Breast epithelium (tissue), 4 donors: ENCODE measurements at places on chromosomes 3 and 15.

DNA sequence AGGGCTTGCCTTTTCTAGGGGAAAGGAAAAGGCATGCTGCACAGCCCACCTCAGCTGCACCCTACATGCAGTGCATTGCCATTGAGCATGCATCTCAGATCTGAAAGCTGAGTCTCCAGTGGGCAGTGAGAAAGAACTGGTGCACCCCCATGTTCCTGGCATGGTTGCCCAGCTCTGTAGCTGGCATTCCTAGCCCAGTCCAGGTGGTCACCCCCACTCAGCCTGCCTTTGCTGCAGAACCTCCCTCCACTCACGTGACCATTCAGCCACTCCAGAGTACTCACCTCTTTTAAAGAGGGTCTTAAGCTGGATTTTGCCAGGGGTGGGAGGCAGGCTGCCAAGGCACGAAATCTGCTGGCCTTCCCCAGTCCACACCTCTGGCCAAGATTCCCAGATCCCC, 208.6 kb upstream of the TOPAZ1 start:
- DNase-seq = no peak

DNA sequence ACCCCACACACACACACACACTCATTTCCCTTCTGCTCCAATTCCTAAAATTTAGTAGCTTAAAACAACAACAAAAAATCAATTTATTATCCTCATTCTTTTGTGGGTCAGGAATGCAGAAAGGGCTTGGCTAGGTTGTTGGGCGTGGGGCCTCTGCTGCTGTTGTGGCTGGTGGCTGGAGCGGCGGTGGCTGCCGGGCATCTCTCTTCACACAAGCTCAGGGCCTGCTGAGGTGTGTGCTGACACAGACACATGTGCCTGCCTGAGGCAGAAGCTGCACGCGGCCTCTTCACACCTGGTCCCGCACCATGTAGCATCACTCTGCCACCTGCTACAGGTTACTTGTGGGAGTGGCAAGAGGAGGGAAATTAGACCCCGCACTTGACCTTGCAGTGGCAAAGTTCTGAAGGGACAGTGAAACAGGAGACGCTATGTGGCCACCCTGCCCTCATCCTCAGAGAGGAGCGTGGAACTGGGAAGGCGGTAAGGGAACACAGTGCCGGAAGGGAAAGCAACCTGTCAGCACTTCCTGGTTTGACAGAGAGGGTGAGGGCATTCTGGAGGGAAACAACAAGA, 64.0 kb upstream of the PRR20G start:
- DNase-seq = no peak

DNA sequence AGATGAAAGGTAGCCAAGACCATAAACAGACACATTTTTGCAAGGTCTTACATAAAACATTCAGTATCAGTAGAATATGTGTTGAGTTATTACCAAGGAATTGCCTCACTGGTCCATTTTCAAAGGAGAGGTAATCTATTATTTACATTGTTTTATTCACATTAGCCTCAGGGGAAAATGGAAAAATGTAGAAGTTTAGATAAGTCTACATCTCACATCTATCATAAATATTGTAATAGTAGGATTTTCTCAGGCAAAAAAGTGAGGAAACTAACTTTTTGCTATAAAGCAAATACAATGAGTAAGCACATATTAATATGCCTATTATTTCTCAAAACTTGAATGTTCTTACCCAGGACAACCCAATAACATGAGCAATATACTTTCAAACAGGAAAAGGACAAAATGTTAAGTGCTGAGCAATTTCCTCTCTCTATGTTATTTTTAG, 184.6 kb upstream of the AGTR1 start:
- no peak for DNase-seq

GRCh38 chr15:47184908-47185801, 532.1 kb upstream of the SEMA6D start:
- DNase-seq = no peak

DNA sequence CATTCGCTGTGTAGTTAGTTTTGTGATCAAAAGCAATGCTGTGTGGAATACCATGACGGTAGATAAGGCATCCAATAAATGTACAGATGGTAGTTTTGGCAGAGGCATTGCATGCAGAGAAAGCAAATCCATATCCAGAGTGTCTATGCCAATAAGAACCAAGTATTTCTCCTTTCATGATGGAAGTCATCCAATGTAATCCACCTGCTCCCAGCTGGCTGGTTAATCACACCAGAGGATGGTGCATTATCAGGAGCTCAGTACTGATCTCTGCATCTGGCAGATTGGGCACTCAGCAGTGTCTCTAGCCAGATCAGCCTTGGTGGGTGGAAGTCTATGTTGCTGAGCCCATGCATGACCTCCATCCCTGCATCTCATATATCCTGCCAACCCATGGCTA, 677.7 kb upstream of the NECTIN3 start:
- no peak for DNase-seq
